ENCODE measurements at places on chromosomes 6 and 20. TPM values are rescaled to one million over a fixed set of nuclear protein-coding genes. Genes with fewer than 3 reads are reported as not detected.
A peak's percentile ranks its signal among the peaks of the same experiment; 100 is the strongest.

DNA sequence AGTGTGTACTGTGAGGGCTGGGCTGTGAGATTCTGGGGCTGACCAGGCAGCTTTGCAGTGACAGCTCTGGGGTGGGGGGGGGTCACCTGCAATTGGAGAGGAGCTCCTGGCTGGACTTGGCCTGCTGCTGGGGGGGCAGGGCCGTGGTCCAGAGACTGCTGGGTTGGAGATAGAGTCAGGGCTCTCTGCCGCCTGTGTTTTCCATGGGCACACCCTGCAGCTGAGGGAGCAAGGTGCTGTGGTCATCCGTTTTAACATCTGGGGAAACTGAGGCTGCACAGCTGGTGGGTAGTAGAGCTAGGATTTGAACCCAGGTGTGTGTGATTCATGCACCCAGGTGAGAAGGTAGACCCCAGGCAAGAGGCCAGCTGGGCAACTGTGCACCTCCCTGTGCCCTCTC is 7.3 kb downstream of the DLGAP4 start:
- no peaks in the 10 kb centered on the region for H3K27me3 ChIP-seq
- no peaks in the 10 kb centered on the region for H3K36me3 ChIP-seq
- H3K4me1 ChIP-seq = no peaks in the 10 kb centered on the region
- H3K4me3 ChIP-seq = no peak overlapping the region

GRCh38 chr20:39089029-39089428 is 126.9 kb downstream of the DHX35 start:
- no peaks in the 10 kb centered on the region for H3K4me1 ChIP-seq
- no peaks in the 10 kb centered on the region for H3K27me3 ChIP-seq
- no peaks in the 10 kb centered on the region for H3K36me3 ChIP-seq
- no peak overlapping the region for H3K4me3 ChIP-seq
- H3K27ac ChIP-seq = no peak overlapping the region
- no peak for DNase-seq

DNA sequence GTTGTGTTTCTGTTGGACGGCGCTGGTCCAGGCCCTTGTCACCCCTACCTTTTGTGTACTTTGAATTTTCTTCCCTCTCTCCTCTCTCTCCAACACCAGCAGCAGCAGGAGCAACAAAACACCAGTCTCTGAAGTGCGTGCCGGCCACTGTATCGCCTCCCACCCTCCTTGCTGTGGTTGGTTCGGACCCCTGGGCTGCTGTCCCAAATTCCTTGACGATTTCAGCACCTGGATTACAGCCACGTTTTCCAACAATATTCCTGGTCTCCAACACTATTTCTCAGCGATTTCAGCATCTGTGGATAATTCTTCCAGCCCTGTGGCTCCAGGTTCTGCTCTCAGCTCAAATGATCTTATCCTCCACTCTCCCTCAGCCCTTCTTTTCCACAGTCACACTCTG is 11.8 kb downstream of the MAS1 start:
- H3K36me3 ChIP-seq = no peaks in the 10 kb centered on the region
- no peaks in the 10 kb centered on the region for H3K27me3 ChIP-seq
- DNase-seq = no peak
- H3K4me1 ChIP-seq = no peaks in the 10 kb centered on the region
- no peak overlapping the region for H3K4me3 ChIP-seq

DNA sequence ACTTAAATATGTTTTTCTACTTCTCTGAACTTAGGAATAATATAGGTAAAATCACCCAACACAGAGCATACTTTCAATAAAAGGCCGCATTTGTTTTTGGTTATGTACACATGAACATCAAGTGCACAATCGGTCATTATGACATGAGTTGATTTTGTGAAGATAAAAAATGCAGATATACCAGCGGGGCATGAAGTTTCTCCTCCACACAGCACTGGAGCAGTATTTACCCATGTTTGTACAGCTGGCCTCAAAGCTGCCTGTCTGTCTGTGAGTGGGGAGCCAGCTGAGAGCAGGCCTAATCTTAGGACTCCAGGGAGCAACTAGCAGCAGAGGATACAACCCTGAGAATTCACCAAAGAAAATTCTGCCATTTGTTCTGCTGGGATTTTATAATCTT is 206.5 kb downstream of the TPBG start:
- no peak overlapping the region for H3K27ac ChIP-seq
- no peaks in the 10 kb centered on the region for H3K4me1 ChIP-seq
- DNase-seq = no peak
- H3K4me3 ChIP-seq = no peak overlapping the region
- H3K27me3 ChIP-seq = no peaks in the 10 kb centered on the region
- no peaks in the 10 kb centered on the region for H3K36me3 ChIP-seq

- peak; percentile 81 for DNase-seq
- no peaks in the 10 kb centered on the region for H3K27me3 ChIP-seq
- H3K4me1 ChIP-seq = peaks cover 21% of the 10 kb centered on the region
- H3K27ac ChIP-seq = peak overlapping the region; percentile 73
- no peaks in the 10 kb centered on the region for H3K36me3 ChIP-seq
These were observed 96.4 kb downstream of the BANF2 start for GRCh38 chr20:17796091-17796563.

The SLC16A10 gene
- total RNA-seq = 10.3 TPM

GRCh38 chr6:21780679-21781078 is 187.1 kb downstream of the SOX4 start:
- H3K36me3 ChIP-seq = no peaks in the 10 kb centered on the region
- no peaks in the 10 kb centered on the region for H3K27me3 ChIP-seq
- H3K4me1 ChIP-seq = no peaks in the 10 kb centered on the region
- no peak for DNase-seq
- no peak overlapping the region for H3K27ac ChIP-seq
- H3K4me3 ChIP-seq = no peak overlapping the region

The ISM1 gene
- total RNA-seq = 0.59 TPM

- no peak for DNase-seq
- no peak overlapping the region for H3K27ac ChIP-seq
- H3K4me3 ChIP-seq = no peak overlapping the region
- no peaks in the 10 kb centered on the region for H3K27me3 ChIP-seq
- no peaks in the 10 kb centered on the region for H3K4me1 ChIP-seq
These were observed 89.9 kb downstream of the BTBD9 start for GRCh38 chr6:38549795-38550194.

The MAK gene
- total RNA-seq = not detected

DNA sequence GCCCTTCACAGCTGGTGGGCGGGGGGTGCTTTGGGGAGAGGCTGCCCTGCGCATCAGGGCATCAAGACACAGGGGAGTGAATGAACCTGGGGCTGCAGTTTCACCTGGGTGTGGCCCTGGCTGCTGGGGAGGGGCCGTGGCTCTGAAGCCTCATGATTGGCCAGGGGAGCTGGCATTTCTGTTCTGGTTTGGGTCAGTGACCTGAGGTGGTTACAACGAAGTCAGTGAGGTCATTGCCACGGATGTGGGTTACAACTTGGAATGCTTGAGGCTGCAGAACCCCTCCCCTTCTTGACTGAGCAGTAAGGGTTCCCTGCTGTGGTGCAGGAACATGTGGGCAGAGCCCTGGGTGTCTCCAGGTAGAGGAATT is 3.0 kb downstream of the TCEA2 start:
- no peak overlapping the region for H3K4me3 ChIP-seq
- H3K4me1 ChIP-seq = peaks cover 33% of the 10 kb centered on the region
- no peaks in the 10 kb centered on the region for H3K36me3 ChIP-seq
- no peaks in the 10 kb centered on the region for H3K27me3 ChIP-seq

GRCh38 chr20:48460681-48461080 is 367.1 kb downstream of the PREX1 start:
- H3K27ac ChIP-seq = no peak overlapping the region
- no peaks in the 10 kb centered on the region for H3K36me3 ChIP-seq
- DNase-seq = no peak
- H3K4me1 ChIP-seq = no peaks in the 10 kb centered on the region

The REM1 gene
- total RNA-seq = 3.1 TPM

GRCh38 chr6:13431861-13432465 is 55.4 kb downstream of the GFOD1 start:
- H3K27ac ChIP-seq = peak overlapping the region; percentile 91
- no peaks in the 10 kb centered on the region for H3K4me1 ChIP-seq
- H3K4me3 ChIP-seq = no peak overlapping the region

The RHAG gene
- 2.0 TPM for total RNA-seq

The SUPT3H gene
- 4.5 TPM for total RNA-seq

GRCh38 chr6:144094731-144095133 is 641 bp downstream of the SF3B5 start:
- H3K27ac ChIP-seq = peak overlapping the region; percentile 72
- peak overlapping the region; percentile 68 for H3K4me3 ChIP-seq
- no peaks in the 10 kb centered on the region for H3K36me3 ChIP-seq
- no peak for DNase-seq
- H3K4me1 ChIP-seq = peaks cover 22% of the 10 kb centered on the region
- no peaks in the 10 kb centered on the region for H3K27me3 ChIP-seq

DNA sequence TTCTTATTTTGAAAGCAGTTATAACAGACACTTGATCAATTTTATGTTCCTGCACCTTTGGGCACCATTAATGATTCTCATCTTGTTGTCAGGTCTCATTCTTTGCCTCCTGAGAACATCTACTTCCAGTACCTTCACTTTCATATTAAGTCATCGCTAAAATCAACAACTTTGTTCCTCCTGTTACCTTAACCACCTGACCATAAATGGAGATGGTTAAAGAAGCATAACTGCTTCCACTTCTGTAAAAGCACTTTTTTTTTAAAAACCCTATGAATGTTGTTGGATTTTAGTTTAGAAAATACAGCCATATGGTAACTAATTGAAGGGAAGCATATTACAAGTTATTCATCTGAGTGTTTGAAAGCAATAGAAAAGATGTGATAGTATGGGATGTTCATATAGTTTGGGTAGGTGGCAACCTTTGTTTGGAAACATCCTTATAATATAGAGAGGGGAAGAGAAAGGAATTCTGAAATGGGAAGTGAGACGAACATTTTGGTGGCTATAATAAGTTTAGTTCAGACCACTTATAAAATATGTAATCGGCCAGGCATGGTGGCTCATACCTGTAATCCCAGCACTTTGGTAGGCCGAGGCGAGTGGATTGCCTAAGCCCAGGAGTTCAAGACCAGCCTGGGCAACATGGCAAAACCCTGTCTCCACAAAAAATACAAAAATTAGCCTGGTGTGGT is 53.9 kb downstream of the AFG1L start:
- H3K27me3 ChIP-seq = no peaks in the 10 kb centered on the region
- no peak for DNase-seq
- H3K27ac ChIP-seq = no peak overlapping the region
- no peaks in the 10 kb centered on the region for H3K4me1 ChIP-seq
- no peak overlapping the region for H3K4me3 ChIP-seq

DNA sequence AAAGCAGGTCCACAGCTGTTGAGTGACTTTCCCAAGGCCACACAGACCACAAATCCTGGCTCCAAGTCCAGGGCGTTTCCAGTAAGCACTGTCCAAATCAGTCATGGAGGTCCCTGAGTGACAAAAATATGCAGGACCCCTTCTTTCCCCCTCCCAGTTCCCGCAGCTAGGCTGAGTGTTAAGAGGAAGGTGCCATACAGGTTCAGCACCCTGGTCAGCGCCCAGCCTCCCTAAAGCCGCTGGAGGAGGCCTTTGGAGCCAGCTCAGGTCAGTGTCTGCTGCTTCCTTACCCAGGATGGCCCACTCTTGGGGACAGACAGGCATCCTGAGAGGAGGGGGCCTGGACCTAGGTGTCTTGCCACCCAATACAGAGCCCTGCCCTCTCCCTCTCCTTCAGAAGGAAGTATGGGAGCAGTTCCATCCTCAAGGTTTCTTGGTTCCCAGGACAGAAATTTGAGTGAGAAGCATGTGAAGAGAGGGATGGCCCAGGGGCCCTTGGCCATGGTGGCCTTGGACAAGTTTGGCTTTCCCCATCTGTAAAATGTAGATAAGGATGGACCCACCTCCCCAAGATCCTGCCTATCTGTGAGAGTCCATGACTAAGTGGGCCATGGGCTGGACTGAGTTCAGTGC is 13.2 kb downstream of the TMEM74B start:
- H3K36me3 ChIP-seq = peaks cover 45% of the 10 kb centered on the region
- no peak overlapping the region for H3K27ac ChIP-seq
- H3K27me3 ChIP-seq = no peaks in the 10 kb centered on the region
- no peaks in the 10 kb centered on the region for H3K4me1 ChIP-seq
- no peak for DNase-seq

- DNase-seq = no peak
- H3K36me3 ChIP-seq = no peaks in the 10 kb centered on the region
- no peak overlapping the region for H3K27ac ChIP-seq
- no peaks in the 10 kb centered on the region for H3K27me3 ChIP-seq
- H3K4me3 ChIP-seq = no peak overlapping the region
These were observed 147.0 kb downstream of the LINC00237 start for GRCh38 chr20:20959031-20959755.

GRCh38 chr6:72216222-72217068 is 330.1 kb downstream of the RIMS1 start:
- no peaks in the 10 kb centered on the region for H3K27me3 ChIP-seq
- H3K4me3 ChIP-seq = no peak overlapping the region
- no peak for DNase-seq
- no peaks in the 10 kb centered on the region for H3K36me3 ChIP-seq
- H3K27ac ChIP-seq = no peak overlapping the region

DNA sequence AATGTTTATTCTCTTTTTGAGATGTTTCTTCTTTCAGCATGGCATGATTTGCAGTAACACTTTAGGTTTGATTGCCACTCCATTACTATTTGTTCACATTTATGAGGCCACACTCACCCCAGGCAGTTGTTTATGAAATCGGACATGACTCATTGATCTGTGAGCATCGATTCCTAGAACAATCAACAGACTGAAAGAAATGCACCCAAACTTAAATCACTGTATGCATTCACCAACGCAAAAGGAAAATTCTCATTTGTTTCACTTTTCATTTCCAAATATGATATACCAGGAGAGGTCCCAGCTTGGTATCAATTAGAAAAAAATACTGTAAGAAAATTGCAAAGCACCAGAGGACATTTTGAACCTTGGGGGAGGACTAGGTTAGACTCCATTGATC is 5.4 kb upstream of the GJA10 start:
- no peak overlapping the region for H3K27ac ChIP-seq
- H3K4me1 ChIP-seq = no peaks in the 10 kb centered on the region
- no peak for DNase-seq
- H3K4me3 ChIP-seq = no peak overlapping the region
- no peaks in the 10 kb centered on the region for H3K36me3 ChIP-seq

The C6orf132 gene
- 1.9 TPM for total RNA-seq

GRCh38 chr6:30938730-30939129 is 2.0 kb upstream of the MUCL3 start:
- no peaks in the 10 kb centered on the region for H3K27me3 ChIP-seq
- H3K36me3 ChIP-seq = no peaks in the 10 kb centered on the region
- H3K4me1 ChIP-seq = peaks cover 12% of the 10 kb centered on the region
